ENCODE measurements at places on chromosomes 2 and 18. TPM values are rescaled to one million over a fixed set of nuclear protein-coding genes. Genes with fewer than 3 reads are reported as not detected.

GRCh38 chr2:239316562-239317465 lies 84.0 kb downstream of the HDAC4 start:
- H3K4me1 ChIP-seq, result peaks cover 38% of the 10 kb centered on the region
- H3K27me3 ChIP-seq, result no peaks in the 10 kb centered on the region
- no peaks in the 10 kb centered on the region for H3K36me3 ChIP-seq

UGT1A10 gene
- total RNA-seq, result not detected

COPS7B gene
- 29.7 TPM for total RNA-seq

PAX3 gene
- 19.3 TPM for total RNA-seq

CHST10 gene
- 21.6 TPM for total RNA-seq

ANKRD62 gene
- not detected for total RNA-seq

WDFY1 gene
- 20.7 TPM for total RNA-seq

Measured in cardiac muscle cell (in vitro differentiated cells and primary cell).